ENCODE measurements at places on chromosomes 11 and 22. TPM values are rescaled to one million over a fixed set of nuclear protein-coding genes. Genes with fewer than 3 reads are reported as not detected.
A peak's percentile ranks its signal among the peaks of the same experiment; 100 is the strongest.

- no peak for DNase-seq
These were observed 38.3 kb downstream of the RAB30 start for GRCh38 chr11:83033371-83033770.

DNA sequence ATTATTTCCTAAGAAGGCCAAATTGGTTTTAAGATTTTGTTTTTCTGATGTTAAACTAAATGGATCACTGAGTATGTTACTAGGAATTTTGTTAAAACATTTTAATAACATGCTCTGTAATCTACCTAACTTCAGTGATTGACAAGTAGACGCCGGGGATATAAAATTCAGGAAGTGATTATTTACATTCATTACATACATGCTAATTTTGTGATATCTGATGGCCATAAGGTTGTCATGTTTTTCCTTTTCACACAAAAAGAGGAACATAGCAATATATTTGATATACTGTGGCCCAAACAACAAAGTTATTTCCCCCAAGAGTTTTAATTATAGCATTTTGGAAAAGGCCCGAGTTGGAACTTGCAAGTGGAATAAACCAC is 12.1 kb downstream of the SCUBE1 start:
- no peak for DNase-seq

DNA sequence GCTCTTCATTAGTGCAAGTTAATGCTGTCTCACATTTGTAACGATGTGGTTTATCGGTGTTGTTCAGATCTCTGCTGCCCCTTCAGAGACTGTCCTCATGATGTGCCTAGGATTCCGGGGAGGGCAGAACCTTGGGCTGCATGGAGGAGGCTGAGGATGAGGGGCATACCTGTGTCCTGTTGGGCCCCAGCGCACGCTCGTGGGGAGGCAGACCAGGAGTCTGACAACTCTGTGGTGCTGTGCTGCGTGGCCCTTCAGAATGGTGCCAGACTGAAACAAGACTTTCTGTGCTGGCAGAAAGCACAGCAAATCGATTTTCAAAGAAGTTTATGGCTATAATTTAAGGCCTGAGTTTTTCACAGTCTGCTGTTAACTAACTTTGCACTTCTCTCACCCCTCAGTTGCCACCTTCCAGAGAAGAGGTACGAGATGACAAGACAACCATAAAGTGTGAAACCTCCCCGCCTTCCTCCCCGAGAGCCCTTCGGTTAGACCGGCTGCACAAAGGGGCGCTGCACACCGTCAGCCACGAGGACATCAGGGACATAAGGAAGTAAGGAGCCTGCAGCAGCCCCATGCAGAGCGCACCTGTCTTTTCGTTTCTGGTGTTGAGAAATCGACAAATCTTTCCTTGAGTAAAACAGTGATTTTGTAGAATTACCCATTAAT is 44.3 kb upstream of the CTTN start:
- DNase-seq, result peak; percentile 73

DNA sequence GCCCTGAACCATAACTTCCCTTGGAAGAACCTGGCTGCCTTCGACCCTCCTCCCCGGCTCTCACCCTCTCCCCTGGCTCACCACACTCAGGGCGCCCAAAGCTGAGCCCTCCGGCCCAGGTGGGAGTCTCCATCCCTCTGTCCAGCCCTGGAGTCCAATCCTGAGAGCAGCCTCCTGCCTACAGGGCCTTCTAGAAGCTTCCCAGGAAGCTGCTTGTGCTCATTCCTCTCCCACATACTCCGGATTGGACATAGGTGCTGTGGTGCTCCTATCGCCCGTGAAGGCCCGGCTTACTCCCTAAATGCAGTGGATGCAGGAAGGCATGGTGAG is 1332.0 kb downstream of the BRD1 start:
- DNase-seq, result no peak

DNA sequence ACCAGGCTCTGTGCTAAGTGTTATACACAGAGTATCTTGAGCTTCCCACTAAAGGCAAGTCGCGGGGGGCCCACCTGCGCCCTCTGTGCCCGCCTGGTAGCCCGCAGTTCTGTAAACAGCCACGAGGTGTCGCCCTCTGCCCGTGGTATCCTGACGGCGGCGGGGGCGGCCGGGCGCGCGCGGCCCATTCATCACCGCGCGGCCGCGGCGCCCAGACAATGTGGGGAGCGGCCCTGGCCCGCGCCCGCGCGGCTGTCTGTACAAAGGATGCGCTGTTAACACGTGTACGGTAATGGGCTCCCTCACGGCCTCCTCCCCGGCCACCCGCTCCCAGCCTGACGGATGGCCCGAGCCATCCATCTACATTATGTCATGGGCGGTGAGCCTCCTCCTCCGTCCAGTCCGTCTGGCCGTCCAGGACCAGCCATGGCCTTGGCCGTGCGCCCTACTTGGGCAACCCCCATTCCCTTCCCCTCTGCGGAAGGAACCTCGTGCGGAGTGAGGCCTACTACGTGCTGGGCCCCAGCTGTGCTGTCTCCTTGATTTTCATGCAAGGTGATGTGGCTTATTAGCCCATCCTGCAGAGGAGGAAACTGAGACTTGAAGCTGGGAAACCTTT is 99.4 kb downstream of the MIAT start:
- peak; percentile 72 for DNase-seq

DNA sequence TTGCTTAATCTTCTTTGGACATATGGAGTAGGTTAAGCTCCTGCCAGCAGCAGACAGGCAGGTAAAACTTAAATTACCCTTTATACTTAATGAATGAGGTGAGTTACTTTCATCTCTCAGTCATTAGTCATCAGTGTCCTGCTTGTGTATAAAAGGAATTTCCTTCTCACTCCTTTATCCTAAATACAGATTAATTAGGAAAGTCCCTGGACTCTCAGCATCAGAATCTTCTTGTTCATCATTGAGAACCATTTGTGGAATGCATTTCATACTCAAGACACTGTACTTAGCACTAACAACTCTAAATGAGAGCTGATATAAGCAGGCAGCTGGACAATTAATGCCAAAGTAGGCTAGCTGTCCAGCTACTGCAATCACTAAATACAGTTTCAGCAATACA is 630.4 kb downstream of the METTL15 start:
- DNase-seq, result no peak

DNA sequence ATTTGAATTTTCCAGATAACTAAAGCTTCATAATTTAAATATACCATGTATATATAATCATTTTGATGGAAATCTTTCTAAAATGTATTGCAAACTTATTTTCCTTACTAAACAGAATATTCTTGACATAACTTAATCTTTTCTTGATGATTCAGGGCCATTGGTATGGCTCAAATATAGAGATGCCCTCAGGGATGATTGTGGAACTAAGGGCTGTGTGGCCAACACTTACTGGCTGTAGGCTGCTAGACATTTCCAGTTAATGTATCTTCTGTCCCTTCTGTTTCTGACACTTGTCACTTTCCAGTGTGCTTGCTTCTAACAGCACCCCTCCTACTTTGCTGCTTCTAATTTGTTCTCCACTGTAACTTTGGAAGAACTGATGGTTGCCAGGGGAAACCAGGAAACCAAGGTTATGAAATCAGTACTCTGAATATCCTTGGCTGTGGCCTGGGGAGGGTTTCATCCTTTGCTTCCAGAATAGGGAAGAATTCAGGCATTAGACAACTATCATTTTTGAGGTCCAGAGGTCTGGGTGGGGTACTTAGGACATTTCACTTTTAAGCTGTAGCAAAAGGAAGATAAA is 697.2 kb downstream of the ETS1 start:
- DNase-seq, result no peak

DNA sequence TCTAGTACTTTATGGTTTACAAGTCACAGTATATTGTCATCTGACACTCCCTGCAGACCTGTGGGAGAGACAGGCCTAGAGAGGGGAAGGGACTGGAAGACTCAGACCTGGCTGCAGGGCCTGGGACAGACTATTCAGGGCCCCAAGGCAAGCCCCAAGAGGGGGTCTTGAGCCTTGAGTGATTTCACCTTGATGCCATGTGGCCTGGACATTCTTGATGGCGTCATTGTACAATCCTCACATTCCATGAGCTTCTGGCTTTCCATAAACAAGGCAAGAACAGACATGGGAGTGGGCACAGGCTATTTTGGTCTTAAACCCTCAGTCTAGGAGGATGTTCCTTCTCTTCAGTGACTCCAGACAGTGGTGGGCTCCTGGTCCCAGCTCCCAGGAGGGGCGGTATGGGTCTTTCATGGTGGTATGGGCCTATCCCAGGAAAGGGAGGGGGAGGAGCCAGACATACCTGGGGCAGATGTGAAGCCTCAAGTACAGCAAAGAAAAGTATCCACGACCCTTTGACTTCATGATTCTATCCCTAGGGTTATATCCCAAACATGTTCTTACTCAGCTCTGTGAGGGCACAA is 1.8 kb upstream of the TBC1D10A start:
- peak; percentile 22 for DNase-seq

DNA sequence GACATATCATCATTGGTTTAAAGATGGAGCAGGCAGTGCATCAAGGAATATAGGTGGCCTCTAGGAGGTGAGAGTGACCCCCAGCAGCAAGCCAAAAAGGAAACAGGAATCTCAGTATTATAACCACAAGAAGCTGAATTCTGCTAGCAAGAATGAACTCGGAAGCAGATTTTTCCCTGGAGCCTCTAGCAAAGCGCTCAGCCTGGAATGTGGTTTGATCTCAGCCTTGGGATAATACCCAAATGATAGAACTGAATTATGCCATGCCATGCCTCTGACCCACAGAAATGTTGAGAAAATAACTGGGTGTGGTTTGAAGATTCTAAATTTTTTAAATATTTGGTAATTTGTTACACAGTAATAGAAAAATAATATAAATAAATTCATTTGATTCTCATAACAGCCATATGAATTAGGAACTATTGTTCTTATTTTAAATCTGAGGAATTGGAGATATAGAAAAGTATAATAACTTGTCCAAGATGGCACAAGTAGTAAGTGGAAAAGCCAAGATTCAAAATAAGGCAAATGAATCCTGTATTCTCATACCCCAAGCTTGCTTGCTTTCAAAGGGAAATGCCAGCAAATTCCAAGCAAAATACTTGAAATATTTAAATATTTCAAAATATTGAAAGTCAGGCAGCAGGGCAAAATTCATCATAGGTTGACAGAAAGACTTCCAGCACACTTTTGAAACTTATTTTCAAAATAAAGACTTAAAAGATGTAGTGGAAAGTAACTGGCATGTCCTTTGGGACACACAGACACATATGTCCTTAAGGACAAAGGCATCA is 567.4 kb downstream of the KCNA4 start:
- no peak for DNase-seq

DNA sequence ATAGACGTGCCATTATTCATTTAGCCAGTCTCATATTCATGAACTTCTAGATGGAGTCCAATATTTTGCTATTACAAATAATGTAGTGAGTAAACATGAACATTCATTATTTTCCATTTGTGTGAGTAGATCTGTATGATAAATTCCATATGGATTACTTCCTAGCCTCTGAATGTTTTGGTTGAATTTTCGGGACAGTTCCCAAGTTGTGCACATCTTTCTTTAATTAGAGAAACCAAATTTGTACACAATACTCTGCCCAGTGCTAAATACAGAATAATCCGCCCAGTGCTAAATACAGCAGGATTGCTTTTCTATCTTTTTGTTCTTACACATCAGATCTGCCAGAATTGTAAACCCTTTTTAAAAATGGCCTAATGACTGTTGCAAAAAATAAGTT is 17.1 kb upstream of the APLP2 start:
- no peak for DNase-seq

DNA sequence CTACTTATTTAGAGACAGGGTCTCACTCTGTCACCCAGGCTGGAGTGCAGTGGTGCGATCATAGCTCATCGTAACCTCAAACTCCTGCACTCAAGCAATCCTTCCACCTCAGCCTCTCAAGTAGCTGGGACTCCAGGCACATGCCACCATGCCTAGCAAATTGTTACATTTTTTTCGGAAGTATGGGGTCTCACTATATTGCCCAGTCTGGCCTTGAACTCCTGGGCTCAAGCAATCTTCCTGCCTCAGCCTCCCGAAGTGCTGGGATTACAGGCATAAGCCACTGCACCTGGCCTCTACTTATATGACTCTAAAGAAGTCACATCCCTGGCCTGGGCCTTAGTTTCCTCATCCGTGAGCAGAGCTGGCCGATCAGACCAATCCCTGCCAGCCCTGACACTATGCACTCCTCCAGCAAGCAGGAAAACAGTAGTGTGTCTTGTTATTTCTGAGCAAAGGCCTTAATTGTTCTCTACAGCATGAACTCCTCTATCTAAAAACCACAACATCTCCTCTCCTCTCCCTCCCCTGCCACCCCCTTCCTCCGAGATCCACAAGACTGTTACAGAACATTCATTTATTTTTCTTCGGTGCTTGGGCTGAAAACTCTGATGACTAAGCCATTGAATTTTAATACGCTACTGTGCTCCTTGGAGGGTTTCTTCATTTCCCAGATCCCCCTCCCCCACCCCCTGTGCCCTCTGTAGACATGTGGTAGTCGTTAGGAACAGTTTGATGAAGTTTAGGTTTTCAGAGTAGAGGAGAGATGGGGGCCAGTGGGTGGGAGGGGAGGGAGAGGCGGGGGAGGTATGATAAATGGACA is 91.5 kb downstream of the ABTB2 start:
- no peak for DNase-seq

DNA sequence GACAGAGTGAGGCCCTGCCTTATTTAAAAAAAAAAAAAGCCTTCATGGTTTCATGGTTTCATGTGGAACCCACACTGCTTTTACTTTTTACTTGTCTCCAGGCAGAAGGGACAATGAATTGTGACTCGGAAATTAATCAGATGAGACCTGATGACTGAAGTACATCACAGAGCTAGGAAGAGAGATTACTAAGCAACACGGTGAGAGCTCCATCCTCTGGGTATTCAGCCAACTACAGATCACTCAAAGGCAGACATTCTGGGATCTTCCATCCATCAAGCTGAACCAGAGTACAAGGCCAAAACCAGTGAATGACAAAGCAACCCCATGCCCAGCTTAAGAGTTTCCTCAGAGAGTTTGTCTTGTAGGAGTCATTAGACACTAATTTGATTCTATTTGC is 433.2 kb downstream of the SOX6 start:
- no peak for DNase-seq

DNA sequence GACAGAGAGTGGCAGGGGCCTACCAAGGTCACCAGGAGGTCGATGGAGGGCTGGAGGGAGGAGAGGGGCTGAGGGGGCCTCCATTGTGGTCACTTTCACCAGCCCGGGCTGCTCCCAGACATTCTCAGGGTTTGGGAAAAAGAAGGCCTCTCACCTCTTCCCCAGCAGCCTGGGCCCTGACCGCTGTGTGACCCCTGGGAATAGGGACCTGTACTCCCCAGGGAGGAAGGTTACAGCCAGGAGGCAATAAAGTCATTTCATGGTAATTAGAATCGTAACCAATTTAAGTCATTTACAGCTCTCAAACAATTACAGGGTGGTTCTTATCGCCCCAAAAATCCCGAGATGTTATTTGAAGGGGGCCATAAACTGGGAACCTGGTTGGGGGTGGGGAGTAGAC is 37.8 kb downstream of the ISX start:
- no peak for DNase-seq

The GRIA4 gene
- not detected for total RNA-seq

The RNF121 gene
- 45.5 TPM for total RNA-seq

The KLHL22 gene
- 15.9 TPM for total RNA-seq

The BIRC3 gene
- total RNA-seq, result 75.6 TPM

The ELFN2 gene
- 0.40 TPM for total RNA-seq

The NADSYN1 gene
- 117 TPM for total RNA-seq

The TEX54 gene
- not detected for total RNA-seq

The RFPL1 gene
- total RNA-seq, result not detected

The CTSF gene
- 2.7 TPM for total RNA-seq
